ENCODE measurements at places on chromosomes 6 and 20.
A peak's percentile ranks its signal among the peaks of the same experiment; 100 is the strongest.

DNA sequence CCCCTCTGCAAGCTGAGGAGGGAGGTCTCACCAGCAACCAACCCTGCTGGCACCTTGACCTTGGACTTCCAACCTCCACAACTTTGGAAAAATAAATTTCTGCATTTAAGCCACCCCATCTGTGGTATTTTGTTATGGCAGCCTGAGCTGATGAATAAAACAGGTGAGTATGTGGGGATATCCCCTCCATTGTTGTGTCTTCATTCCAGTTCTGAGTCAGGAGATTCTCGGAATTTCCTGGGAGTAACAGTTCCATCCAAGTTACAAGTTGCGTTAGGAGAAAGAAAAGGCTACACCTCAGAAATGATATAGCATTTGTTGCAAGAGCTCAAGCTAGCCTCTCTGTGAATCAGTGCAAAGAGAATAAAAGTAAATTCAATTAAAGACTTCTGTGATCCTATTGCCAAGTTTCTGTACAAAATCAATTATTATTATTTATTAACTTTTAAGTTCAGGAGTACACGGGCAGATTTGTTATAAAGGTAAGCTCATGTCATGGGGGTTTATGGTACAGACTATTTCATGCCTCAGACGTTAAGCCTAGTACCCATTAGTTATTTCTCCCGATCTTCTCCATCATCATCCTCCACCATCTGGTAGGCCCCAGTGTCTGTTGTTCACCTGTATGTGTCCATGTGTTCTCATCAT is 153.0 kb downstream of the NKAIN2 start:
- no peak for DNase-seq

DNA sequence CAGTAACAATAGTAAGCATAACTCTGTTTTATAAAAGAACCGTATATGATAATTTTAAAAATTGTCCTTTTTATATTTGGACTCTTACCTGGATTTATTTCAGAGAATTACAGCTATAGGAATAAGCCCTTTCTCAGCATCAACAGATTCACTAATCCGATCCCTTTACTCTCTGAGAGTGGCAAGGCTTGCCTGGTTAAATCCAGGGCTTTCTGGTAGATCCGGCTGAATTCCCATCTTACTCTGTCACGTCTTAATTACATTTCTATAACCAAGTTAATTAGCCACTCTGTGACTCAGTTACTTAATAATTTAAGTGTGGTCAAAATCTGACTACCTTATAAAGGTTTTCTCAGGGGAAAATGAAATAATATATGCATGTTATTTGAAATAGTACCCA is 294.7 kb downstream of the FRK start:
- no peak for DNase-seq

DNA sequence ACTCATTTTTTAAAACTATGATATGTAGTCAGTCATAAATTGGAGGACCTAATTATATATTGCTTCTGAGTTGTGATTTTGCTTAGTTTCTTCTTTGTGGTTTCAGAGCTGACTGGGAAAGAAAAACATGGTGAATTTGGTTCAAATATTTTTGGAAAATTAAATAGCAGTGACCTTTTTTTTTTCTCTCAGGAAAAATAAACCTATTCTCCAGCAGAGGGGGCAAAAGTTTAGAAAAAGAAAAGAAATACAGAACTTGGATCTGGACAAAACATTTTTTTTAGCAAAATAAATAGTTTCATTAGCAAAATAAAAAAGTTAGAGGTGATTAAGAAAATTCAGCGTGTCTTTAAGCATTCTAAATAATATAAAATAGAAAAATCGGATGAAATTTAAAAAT is 10.2 kb downstream of the COL10A1 start:
- no peak for DNase-seq

- DNase-seq, result peak; percentile 79
Measured at GRCh38 chr6:28218312-28219248, 6.5 kb upstream of the ZSCAN9 start.

DNA sequence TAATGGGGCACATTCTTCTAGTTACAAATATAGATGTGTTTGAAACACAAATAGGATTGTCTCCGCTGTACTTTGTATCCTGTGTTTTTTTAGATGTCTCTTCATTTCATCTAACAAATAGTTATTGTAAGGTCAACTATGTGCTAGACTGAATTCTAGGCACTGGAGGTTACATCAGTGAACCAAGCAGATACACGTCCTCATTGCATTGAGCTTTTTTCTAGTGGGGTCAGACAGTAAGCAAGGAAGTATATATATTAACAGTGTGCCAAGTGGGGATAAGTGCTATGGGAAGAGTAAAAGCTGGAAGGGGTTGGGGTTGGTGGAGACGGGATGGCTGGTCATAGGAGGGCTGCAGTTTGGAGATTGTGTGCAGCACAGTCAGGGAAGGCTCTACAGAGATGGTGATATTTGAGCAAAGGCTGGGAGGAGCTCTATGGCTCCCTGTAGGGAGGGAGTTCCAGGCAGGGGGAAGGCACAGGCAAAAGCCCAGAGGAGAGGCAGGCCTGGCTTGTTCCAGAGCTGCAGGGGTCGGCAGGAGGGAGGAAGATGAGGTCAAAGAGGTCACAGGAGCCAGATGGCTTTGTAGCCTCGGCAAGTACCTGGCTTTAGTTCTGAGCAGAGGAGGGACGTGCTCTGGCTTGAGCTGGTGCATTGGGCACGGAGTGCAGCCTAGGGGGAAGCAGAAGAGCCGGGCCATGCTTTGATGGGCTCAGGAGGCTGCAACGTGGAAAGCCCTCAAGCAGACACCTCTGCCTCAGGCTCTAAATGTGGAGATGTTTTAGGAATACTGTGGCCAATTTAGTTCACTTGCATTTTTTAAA is 152.3 kb downstream of the ZDHHC14 start:
- no peak for DNase-seq

GRCh38 chr20:46552460-46553420 is 2.3 kb upstream of the OCSTAMP start:
- DNase-seq, result no peak

GRCh38 chr6:127980996-127981395 is 80.1 kb upstream of the THEMIS start:
- DNase-seq, result no peak

DNA sequence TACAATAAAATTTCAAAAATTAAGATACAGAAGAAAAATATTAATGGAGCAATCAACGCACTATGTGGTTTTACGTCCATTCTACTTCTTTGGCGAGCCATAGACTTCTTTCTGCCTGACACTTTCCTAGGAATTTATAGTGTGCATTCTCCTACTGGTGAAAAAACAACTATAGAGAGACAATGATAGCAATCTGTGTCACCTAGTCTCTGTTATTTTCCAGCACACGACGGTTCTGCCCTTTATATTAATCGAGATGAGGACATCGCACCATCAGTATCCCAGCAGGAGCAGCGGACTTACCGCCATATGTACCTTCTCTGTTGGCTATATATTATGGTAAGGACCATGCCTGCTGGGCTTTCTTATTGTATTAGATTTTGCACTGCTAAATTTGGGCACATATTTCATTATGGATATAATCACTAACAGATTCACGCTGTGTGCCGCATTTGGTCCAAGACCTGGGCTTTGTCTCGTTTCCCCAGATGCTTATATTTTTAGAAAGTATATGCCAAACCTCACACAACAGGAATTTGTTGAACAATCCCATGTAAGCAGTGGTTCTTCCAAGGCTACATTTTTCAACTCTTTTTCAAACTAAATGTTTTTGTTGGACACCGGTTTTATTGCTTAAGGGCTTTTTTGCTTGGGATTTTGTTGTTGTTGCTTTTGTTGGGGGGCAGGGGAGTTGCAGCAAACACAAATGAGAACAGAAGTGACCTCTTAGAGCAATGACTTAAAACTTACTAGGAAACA is 166.4 kb downstream of the ADAT2 start:
- DNase-seq, result no peak

- no peak for DNase-seq
Measured at GRCh38 chr6:14516956-14517355, 399.4 kb downstream of the CD83 start.

DNA sequence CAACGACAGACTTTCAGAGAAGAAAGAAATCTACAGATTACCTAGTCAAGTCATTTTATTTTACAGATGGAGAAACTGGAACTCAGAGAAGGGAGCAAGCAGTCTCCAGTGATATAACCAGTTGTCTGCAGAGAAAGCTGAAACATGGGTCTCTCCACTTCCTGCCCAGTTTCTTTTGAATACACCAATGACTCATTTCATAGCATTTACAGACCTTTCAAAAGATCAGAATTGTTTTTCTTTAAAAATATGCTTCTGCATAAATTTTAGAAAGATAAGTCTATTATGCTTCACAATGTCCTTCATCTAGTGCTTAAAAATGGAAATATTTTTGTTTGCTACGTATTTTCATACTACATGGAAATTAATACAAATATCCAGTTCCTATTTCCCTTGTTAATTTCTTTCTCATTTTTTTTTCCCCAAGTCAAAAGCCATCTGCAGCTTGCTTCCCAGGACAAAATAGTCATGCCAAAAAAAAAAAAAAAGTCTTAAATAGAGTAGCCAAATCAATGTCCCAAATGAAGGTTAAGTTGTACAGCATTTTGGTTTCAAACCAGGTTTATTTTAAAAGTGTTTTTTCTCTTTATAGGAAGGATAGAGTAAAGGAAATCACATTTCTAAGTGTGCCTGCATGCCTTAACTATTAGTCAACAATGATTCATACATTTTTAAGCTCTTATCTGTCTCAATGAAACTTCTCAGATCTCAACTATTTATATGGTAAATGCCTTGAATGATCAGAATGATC is 36.9 kb downstream of the ARHGAP18 start:
- DNase-seq, result no peak

GRCh38 chr20:6120491-6120988 is 2.3 kb downstream of the FERMT1 start:
- no peak for DNase-seq

- no peak for DNase-seq
Measured at GRCh38 chr20:834151-834746, 734 bp downstream of the FAM110A start.

DNA sequence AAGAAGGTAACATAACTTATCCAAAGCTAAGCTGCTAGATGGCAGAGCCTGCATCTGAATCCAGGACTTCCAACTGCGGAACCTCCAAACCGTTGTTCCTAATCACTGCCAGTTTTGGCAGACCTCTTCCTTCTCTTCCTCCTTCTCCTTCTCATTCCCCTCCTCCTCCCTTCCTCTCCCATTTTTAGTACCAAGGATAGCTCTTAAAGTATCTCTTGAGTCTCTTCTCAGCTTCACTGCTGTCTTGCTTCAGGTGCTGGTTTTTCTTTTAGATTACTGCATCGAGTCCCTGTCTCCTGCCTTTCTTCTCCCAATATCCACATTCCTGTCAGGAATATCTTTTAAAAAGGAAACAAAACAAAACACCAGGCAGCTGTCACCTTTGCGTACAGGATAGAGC is 77.1 kb downstream of the CDYL start:
- no peak for DNase-seq

DNA sequence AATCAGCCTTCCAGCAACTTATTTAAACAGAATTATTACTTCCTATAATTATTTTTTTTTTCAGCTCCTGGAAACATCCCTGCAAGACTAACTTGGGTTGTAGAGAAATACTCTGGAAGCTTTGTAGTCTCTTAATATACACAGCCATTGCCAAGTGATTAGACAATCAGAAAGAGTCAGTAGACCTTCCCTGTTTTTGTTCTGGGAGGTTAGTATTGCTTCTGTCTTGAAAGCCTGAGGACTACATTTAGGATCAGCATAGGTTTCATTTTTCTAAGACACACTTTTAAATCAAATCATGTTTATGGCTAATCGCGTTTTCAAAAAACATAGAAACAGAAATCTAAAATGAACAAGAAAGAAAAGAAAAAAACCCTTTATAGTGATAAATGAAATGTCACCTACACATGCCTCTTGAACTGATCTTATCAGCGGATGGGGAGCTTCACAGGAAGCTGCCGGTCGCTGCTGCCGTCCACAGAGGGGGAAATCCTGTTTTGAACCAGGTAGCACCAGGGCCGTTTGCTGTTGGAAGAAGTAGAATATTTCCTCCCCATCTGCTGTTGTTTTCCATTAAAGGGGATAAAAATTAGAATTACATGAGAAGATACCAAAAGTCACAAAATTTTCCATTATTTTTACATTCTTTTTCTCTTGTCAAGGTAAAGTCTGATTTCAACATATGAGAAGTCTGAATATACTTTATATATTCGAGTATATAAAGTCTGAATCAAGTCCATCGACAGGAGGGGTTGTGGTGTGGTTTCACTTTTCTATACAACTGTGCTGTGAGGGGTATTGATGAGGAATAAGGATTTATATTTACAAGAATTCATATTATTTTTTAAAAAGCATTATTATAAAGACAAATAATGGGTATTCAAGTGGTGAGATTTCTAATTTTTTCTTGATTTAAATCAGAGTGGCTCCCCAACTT is 94.6 kb downstream of the ARMC2 start:
- DNase-seq, result peak; percentile 44

DNA sequence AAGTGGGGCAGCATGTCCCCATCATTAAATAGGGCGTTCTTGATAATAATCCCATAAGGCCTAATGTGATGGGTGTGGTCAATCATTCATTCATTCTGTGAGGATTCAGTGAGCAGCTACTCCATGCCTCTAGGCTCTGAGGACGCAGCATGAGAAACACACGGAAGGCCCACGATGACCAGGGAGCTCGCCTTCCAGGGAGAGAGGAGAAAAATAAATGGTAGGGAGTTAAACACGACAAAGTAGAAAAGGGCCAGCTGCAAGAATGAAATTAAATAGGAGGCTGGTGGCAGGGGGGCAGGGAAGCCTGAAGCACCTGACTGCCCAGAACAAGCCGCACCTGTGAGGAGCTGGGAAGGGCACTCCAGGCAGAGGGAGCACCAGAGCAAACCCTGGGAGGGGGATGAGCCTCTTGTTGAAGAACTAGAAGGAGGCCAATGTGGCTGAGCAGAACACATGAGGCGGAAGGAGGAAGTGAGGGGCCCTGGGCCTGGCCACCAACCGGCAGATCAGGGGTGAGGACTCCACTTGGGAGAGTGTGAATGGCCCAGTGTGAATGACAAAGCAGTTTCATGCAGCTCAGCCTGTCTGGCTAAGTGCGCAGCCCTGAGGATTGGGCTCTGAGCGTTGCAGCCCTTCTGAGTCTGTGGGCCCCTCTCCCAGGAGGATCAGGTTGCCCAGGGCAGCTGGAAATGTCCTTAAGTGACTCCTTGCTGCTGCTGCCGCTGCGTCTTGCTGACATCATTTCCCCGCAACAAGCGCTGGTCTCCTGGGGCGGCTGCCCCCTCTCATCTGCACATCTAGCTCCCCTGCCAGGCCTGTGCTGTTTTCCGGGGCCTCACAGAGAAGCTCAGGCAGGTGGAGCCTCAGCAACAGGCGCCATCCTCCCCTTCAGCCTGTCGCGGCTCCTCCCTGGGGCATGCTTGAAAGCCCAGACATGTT is 99.9 kb downstream of the CDH26 start:
- peak; percentile 81 for DNase-seq

GRCh38 chr6:110564703-110565421 is 88.4 kb upstream of the SLC22A16 start:
- DNase-seq, result no peak
